T-cell (primary cell): ENCODE measurements at places on chromosomes 5 and 9.

GRCh38 chr5:173953528-173954090 lies 35.4 kb upstream of the C5orf47 start:
- DNase-seq, result no peak

GRCh38 chr9:137163365-137163715 lies 6.5 kb downstream of the LRRC26 start:
- DNase-seq, result no peak

GRCh38 chr9:650362-650761 lies 191.1 kb upstream of the DMRT1 start:
- no peak for DNase-seq

- DNase-seq, result no peak
Measured at GRCh38 chr5:114223866-114224265, 138.0 kb upstream of the KCNN2 start.
